Sigmoid colon (tissue), 7 donors: ENCODE measurements at places on chromosomes 2 and 18. TPM values are rescaled to one million over a fixed set of nuclear protein-coding genes. Genes with fewer than 3 reads are reported as not detected.

PKDCC gene
- total RNA-seq = 101 TPM

SCYGR4 gene
- total RNA-seq = not detected

COPS9 gene
- total RNA-seq = 327 TPM

SERPINB11 gene
- total RNA-seq = not detected

GRP gene
- 2.9 TPM for total RNA-seq

SPATA3 gene
- not detected for total RNA-seq

NPHP1 gene
- total RNA-seq = 12.5 TPM

DES gene
- 7,366 TPM for total RNA-seq

NGEF gene
- total RNA-seq = 0.36 TPM

EDAR gene
- total RNA-seq = not detected

- DNase-seq = no peak
Observed at GRCh38 chr2:132757676-132758075, 87.7 kb upstream of the LYPD1 start.

DNA sequence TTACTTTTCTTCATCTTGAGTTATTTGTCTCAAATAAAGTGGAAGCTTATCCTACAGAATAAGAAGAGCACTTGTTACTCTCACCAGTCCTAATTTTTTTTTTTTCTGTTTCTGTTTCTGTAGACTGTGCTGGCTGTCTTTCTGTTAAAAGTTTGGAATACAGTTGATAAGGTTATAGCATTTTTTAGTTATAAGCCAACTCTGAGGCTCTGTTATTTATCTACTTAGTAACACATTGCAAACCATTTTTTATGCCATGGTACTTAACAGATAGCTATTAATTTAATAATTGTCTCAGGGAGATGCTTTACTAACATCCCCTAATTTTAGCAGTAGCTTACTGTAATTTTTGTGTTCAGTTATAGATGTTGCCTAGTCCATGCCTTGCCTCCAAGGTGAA lies 37.9 kb downstream of the CREB1 start:
- no peak for DNase-seq

- no peak for DNase-seq
Observed at GRCh38 chr2:135843671-135844070, 6.7 kb upstream of the LCT start.

- DNase-seq = no peak
Observed at GRCh38 chr18:63951302-63951705, 2.2 kb downstream of the HMSD start.

DNA sequence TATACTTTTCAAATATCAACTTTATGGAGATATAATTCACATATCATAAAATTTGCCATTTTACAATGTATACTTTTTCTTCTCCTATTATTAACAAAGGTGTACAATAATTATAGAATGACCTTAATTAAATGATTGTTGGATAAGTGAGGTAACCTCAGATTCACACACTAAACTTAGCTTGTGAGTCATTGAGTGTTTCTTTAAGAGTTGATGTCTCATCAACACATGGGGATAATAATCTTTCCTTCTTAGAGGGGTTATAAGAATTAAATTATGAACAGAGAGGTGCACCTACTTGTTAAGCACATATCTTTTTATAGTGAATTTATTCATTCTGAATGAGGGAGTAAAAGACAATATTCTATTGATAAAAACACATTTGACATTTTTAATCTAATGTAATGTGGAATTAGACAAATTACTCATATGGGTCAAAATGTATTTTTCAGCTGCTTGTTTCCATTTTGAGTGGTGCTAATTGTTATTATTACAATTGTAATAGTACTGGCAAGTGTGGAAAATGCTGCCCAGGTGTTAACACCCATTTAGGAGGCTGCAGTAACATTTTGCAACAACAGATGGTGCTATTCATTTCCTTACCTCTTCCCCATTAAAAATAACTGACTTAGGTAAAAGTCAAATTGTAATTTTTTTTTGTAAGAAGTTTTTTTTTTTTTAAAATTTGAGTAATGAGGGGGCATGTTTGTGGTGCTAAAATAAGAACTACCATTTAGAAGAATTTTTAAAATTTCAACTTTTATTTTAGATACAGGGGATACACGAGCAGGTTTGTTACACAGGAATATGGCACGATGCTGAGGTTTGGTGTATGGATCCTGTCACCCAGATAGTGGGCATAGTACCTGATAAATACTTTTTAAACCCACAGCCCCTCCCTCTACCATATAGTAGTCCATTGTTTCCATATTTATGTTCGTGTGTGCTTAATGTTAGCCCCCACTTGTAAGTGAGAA lies 32.1 kb upstream of the DYNAP start:
- no peak for DNase-seq

GRCh38 chr2:150889141-150889540 lies 372.5 kb downstream of the RBM43 start:
- no peak for DNase-seq

DNA sequence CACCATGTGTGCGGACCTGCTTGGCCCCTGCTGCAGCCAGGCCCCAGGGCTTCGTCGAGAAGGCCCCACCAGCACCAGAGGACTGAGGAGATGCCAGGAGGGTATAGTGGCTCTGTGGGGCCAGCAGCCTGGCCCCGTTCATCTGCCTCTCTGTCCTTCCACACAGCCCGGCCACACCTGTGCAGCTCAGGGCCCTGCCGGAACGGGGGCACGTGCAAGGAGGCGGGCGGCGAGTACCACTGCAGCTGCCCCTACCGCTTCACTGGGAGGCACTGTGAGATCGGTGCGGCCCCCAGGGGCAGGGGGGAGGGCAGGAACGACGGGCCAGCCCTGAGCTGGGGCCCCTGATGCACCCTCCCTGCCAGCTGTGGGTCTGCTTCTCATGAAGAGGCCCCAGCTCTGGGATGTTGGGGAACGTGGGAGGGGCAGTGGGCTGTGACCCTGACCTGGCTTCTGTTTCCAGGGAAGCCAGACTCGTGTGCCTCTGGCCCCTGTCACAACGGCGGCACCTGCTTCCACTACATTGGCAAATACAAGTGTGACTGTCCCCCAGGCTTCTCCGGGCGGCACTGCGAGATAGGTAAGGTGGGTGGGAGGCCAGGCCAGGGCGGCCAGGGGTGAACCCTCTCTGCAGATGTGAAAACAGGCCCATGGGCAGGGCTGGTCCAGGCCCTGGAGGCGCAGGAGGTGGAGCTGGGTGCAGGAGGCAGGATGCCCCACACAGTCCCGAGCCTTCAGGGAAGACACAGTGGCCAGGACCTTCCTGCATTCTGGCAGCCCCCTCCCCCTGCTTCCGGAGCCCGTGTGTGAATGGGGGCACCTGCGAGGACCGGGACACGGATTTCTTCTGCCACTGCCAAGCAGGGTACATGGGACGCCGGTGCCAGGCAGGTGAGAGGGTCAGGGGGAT lies 50.3 kb downstream of the MTERF4 start:
- peak; percentile 60 for DNase-seq

GRCh38 chr2:54947136-54947535 lies 103.1 kb downstream of the RTN4 start:
- no peak for DNase-seq

DNA sequence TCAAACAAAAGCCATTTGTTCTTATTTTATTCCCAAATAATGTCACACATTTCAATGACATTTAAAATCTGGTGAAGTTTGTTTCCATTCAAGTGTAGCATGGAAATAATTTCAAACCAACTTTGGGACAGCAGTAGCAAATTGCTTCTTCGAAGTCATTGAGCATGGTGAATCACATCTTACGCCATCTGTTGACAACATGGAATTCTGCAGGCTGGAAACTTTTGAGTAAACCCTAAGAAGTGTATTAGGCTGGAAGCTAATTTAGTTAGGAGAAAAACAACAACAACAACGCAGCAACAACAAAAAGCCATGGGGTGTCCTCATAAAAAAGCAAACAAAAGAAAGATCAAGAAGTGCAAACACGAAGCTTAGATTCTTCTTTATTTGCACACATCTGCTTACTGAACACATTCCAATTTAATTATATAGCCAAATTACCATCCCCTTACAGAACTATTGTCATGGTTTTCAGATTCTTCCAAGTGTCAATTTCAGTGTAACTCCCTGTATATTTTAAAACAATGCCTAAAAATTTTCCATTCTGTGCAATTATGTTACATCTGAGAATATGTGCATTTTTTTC lies 659.0 kb upstream of the CDH7 start:
- no peak for DNase-seq

- no peak for DNase-seq
Observed at GRCh38 chr2:175976391-175977157, 25.5 kb downstream of the LNPK start.

DNA sequence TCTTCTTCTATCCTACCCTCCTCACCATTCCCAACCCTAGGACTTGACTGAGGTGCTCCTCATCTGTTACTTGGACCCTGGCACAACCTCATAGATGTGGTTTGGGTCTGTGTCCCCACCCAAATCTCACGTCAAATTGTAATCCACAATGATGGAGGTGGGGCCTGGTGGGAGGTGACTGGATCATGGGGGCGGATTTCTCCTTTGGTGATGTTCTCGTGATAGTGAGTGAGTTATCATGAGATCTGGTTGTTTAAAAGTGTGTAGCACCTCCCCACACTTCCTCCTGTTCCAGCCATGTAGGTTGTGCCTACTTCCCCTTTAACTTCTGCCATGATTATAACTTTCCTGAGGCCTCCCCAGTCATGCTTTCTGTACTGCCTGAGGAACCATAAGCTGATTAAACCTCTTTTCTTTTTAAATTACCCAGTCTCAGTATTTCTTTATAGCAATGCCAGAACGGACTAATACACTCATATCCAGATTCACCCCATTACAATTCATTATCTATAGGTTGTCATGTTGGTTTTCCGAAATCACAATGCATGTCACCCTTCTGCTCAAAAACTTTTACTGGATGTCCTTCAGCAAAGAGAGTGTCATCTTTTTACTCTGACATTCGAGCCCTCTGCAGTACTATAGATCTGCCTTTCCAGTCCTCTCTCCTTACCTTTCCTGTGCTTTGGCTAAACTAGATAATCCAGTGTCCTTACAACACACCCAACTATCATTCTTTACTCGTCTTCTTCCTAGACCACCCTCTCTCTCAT lies 45.7 kb downstream of the APOB start:
- no peak for DNase-seq

- DNase-seq = no peak
Observed at GRCh38 chr2:223797811-223798721, 39.3 kb downstream of the AP1S3 start.

GRCh38 chr2:88658881-88659537 lies 31.7 kb upstream of the EIF2AK3 start:
- DNase-seq = no peak

DNA sequence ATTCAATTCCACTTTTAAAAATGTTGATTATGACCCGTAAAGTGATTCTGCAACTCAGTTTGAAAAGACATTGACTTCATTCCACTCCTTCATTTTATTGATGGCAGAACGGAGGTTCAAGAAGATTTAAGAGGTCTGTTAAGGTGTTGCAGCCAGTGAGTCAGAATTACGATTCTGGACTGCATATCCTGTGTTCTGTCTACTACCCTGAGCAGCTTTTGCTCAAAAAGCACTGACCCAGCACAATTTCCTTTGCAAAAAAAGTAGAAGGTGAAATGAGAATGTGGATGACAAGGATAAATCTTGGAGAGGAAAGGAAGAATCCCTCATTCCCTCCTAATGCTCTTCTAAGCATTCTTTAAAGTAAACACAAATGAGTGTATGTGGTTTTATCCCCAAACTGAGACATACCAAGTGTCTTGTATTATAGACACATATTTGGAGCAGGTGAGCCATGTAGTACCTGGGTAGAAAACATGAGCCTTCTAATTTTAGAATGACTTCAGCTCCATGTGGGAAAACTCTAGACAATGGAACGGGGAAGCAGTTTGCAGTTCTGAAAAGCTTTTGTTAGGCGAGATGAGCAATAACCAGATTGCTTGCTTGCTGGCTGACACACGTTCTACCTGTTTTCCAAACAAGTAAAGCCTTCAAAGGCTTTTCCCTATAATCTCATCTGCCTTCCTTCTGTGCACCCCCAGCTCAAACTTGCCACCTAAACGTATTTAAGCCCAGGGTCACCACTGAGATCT lies 44.7 kb downstream of the TGFA start:
- no peak for DNase-seq

DNA sequence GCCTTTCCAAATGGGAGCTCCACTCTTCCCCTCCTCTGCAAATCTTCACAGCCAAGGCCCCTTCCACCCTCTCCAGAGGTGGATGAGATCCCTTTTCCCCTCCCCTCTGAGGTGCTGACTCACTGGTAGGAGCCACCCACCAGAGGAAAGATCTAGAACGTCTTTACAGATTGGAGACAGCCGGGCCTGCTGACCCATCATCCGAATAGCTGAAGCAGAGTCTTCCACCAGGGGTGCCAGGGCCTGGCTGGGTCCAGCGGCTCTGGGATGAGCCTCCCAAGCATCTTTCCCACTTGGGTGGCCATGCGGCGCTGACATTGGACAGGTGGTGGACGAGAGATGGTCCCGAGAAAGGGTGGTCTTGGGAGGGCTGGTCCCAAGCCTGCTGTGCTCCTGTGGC lies 9.0 kb downstream of the ERFE start:
- DNase-seq = peak; percentile 63

- DNase-seq = no peak
Observed at GRCh38 chr2:36701391-36701795, 4.9 kb downstream of the VIT start.

GRCh38 chr18:10194592-10194991 lies 259.8 kb upstream of the APCDD1 start:
- DNase-seq = no peak

DNA sequence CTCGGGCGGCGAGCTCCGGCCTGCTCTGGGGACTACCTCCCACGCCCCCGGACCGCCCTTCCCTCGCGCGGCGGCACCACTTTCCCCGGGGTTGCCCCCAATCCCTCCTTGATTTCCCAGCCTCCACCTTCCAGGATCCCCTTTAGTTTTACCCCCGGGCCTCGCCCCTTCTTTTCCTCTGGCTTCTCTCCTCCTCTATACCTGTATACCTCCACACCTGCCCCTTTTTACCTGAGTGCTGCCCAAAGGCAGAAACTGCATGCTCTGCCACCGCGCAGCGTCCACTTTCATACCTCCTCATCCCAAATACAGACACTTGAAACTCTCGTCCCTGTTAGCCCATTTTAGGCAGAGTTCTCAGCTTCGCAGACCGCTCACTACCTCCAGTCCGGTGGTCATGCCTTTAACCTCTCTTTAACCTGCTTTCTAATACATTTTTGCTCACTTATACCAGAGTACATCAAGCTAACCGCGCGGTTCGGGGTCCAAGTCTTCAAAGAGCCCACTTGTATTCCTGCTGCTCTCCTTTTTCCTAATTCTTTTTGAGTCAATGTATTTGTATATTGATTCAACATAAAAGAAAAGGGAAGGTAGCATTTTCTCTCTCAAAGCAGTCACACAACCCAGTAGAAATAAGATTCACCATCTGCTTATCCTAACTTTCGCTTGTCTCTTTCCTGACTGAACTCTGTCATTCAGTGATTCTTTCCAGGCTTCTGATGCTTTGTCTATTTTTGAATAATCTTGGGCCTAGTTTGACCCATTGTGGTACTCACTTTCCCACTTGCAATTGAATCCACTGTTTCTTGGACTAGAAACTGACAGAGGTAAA lies 901 bp downstream of the SPOPL start:
- DNase-seq = no peak
